ENCODE measurements at places on chromosomes 1 and 21. TPM values are rescaled to one million over a fixed set of nuclear protein-coding genes. Genes with fewer than 3 reads are reported as not detected.
A peak's percentile ranks its signal among the peaks of the same experiment; 100 is the strongest.

GRCh38 chr1:173426057-173426456 lies 51.1 kb upstream of the PRDX6 start:
- H3K4me1 ChIP-seq, result peaks cover 22% of the 10 kb centered on the region
- no peak overlapping the region for H3K4me3 ChIP-seq
- DNase-seq, result no peak

- no peaks in the 10 kb centered on the region for H3K36me3 ChIP-seq
- no peak overlapping the region for H3K4me3 ChIP-seq
- H3K27me3 ChIP-seq, result no peaks in the 10 kb centered on the region
- H3K4me1 ChIP-seq, result peaks cover 69% of the 10 kb centered on the region
- no peak for DNase-seq
These were observed 16.8 kb upstream of the POFUT2 start for GRCh38 chr21:45304476-45304830.

DNA sequence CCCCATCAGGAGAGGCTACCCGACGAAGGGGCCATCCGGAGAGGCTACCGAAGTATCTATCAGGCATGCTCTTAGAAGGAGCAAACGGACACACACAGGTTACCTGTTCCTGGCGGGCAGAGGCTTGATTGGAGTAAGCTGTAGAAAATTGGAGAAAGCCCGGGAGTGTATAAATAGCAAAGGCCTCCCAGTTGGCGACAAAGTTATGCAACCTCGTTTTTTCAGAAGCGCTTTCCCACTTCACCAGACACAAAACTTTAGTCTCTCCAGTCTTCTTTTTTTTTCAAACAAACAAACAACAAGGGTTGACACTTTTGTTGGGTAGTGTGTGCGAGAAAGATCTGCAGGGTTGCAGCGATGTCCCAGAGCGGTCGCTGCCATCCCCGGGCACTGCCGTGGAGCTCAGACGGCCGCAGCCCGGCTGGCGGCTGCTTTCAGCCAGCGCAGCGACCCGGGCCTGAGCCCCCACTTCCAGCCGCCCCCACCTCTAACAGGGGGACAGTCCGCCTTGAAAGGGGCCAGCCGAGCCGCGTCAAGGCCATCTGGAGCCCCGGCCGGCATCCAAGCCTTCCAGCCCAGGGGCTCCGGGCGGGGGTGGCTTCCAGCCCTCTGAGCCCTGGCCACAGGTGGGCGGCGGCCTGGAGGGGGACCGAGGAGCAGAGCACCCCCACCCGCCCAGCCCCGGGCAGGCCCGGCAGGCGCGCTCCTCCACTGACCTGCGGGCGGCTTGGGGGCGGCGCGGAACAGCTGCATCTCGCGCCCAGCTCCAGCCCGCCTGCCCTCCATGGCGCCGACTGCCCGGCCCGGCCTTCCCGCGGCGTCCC lies 616 bp downstream of the MCOLN3 start:
- no peak overlapping the region for H3K27ac ChIP-seq
- H3K4me3 ChIP-seq, result peak overlapping the region; percentile 22
- no peak for DNase-seq
- peaks cover 5% of the 10 kb centered on the region for H3K4me1 ChIP-seq

The PDE4B gene
- 53.1 TPM for total RNA-seq

The AKNAD1 gene
- total RNA-seq, result 0.70 TPM

The ANGPTL7 gene
- not detected for total RNA-seq

The TP73 gene
- 0.16 TPM for total RNA-seq

- H3K36me3 ChIP-seq, result peaks cover 7% of the 10 kb centered on the region
- H3K27me3 ChIP-seq, result no peaks in the 10 kb centered on the region
- H3K27ac ChIP-seq, result no peak overlapping the region
- DNase-seq, result no peak
These were observed 57.4 kb upstream of the TARS2 start for GRCh38 chr1:150429805-150430204.
